ENCODE measurements at places on chromosomes 2 and 18. TPM values are rescaled to one million over a fixed set of nuclear protein-coding genes. Genes with fewer than 3 reads are reported as not detected.

The ABHD1 gene
- 4.7 TPM for total RNA-seq

The KATNAL2 gene
- 6.6 TPM for total RNA-seq

The RAD51AP2 gene
- total RNA-seq: 0.51 TPM

The CNDP1 gene
- total RNA-seq: not detected

The KCNE4 gene
- 5.0 TPM for total RNA-seq

The CHRNA1 gene
- not detected for total RNA-seq
